SK-N-DZ (cell line): ENCODE measurements at places on chromosomes 1 and 21.

DNA sequence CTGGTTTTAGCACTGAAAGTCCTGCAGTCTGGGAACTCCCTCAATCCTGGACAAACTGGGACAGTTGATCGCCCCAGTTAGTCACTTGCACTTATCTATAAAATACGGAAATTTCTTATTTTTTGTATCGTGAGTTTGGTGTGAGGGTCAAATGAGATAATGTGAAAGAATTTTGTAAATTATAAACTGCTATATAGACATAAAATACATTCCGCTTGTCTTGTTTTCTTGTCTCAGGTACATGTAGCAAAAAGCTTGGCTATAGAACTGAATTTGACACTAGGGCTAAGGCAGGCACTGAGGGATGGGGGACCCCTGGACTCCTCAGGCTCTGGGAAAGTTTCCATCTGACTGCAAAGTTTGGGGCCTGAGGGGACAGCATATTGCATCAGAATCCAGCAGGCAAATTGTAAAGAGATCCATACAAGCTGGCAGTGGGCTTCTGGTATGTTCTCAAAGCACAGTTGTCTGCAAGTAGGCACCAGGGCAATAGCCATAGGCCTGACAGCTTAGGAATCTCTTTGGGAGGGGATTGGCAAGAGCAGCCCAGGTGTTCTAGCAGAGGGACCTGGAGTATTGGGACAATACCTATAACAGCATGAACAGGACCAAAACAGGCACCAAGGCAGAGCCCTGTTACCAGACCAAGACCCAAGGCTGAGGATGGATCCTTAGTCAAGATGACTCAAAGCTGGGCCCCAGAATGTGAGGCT lies 44.3 kb downstream of the S1PR1 start:
- DNase-seq, result no peak

DNA sequence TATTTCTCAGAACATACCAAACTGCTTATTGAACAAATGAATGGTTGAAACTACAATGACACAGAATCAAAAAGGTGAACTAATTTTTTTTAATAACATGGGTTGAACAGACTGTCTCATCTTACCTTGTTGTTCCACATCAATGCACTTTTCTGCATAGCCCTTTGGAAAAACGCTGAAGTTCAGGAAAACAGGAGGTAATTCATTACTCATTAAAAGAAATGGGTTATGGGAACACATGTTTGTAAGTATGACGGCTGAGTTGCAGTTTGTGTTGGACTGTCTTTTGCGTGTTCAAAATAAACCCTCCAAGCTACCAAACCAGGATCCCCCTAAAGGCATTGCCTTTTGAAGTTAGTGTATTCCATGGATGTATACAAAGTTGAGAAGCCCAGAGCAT lies 514.9 kb upstream of the PKN2 start:
- no peak for DNase-seq

DNA sequence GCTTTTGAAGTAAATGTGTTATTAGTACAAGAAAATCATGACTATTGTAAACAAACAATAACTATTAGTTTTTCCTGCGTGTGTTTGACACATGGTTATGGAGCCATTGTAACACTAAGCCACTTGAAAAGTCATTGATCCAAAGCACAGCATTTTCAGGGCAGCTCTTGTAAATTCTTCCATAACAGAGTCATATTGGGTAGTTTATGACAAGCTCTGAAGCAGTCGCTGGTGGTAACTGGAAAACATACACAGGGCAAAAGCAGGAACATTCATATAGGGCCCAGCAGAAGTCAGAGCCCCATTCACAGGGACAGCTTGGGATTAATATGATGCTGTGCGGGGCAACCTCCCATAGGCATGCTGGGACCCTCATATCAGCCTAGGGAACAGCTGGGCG lies 483.2 kb upstream of the PTBP2 start:
- no peak for DNase-seq

DNA sequence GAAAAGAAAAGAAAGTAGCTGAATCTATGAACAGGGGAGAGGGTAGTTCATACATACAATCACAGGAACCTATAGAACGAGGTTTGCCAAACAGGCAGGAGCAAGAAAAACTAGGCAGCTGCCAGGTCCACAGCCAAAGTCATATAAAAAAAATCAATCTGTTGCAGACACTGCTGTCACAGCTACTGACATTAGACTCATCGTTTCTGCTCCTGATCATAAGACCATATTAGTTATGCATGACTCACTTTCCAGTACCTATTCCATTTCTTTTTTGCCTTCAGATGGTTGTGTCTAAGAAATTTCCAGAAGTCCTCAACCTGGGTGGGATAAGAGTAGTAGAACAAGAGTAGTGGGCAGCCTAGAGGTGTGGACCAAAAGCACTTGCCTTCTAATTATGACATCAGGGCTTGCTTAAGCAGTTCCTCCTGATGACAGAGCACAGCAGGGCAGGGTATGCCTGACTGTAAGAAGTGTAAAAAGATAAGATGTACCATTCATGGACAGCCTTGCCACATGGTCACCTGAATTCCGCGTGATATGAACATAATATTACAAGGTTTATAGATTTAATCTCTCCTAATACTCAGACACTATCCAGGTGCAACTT lies 323.2 kb upstream of the SGIP1 start:
- peak; percentile 9 for DNase-seq

GRCh38 chr1:203565049-203565448 lies 61.6 kb upstream of the ATP2B4 start:
- no peak for DNase-seq

DNA sequence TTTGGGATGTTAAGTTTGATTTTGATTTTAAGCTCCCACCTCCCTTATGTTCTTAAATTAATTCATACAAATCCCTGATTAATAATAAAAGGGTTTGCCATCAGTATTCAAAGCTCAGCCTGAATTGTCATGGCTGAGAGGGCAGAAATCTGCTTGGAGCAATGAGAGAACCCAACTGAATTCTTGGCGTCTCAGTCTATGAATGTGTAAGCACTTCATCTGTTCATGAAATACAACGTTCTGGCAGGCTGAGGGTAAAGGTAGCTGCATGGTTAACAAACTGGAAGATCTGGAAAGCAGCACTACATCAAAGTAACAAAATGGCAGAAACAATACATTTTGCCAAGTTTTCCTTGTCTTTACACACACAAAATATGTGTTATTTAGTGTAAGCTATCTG lies 95.3 kb downstream of the ACBD6 start:
- no peak for DNase-seq

DNA sequence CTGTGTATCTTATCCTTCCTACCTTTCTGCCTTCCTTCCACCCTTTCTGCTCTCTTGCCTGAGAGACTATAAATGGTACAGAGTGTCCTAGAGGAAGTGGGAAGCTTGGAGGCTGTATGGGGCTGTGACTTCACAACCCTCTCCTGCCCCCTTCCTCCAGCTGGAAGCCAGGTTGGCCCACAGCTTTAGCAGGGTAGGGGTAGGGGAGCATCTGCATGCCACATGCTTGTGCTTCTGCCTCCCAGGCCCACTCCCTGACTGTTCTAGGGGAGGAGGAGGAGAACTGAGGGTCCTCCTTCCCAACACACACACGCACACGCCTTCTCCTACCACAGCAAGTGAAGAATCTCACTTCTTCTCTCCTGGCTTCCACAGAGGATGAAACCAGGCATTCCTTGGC lies 3.9 kb upstream of the SLC27A3 start:
- no peak for DNase-seq

GRCh38 chr1:244639561-244639960 lies 13.4 kb upstream of the DESI2 start:
- DNase-seq, result no peak

GRCh38 chr1:65958561-65959350 lies 166.1 kb downstream of the PDE4B start:
- peak; percentile 60 for DNase-seq
